ENCODE measurements at places on chromosomes 11 and 22.
A peak's percentile ranks its signal among the peaks of the same experiment; 100 is the strongest.

DNA sequence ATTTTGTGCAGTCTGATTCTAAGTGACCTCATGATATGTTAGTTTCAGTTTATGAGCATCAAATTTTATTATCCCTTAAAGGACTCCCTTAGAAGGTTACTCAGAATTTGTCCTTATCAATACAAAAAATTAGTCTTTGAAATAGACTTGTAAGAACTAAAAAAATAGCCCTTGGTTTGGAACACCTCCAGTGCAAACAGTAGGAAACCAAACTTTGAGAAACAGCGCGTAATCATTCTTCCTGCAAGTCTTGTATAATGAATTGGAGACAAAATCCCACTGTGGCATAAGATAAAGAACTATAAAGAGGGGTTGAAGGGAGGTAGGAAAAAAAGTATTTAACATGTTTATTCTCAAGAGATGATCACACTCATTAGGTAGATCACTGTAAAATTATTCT lies 10.8 kb upstream of the MSANTD4 start:
- no peak for DNase-seq

- no peak for DNase-seq
Observed at GRCh38 chr11:125579811-125580210, 10.5 kb downstream of the EI24 start.

- DNase-seq: no peak
Observed at GRCh38 chr22:30275625-30276024, 9.0 kb upstream of the OSM start.

DNA sequence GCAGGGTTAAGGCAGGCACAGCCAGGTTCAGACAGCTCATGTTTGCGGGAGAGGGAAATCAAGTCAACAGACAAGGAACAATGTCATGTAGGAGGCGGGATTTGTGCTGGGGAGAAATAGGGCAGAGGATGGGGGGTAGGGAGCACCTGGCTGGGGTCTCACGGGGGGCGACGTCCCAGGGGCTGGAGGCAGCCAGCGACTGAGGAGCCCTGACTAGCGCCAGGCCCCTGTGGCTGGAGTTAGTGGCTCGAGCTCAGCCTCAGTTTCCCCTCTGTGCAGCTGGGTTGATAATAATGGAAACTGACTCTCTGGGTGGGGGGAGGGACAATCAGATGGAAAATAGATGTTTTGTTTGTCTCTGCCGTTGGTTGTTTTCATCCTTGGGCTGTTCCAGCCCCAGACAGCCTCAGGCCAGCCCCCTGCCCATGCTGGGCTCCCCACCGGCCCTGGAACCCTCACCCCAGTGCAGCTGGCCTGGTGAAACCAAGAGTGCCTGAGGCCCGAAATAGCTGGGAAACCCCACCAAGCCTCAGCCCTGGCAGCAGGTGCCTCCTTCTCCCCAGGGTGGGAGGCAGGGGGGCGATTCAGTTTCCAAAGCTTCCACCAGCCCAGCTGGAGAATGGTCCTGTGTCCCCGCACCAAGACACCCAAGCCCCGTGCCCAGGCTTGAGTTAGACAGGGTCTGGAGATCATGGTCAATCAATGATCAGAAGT lies 44.1 kb downstream of the IGLL5 start:
- peak; percentile 91 for DNase-seq

All from NAMALWA (cell line).